ENCODE measurements at places on chromosomes 2 and 18.

DNA sequence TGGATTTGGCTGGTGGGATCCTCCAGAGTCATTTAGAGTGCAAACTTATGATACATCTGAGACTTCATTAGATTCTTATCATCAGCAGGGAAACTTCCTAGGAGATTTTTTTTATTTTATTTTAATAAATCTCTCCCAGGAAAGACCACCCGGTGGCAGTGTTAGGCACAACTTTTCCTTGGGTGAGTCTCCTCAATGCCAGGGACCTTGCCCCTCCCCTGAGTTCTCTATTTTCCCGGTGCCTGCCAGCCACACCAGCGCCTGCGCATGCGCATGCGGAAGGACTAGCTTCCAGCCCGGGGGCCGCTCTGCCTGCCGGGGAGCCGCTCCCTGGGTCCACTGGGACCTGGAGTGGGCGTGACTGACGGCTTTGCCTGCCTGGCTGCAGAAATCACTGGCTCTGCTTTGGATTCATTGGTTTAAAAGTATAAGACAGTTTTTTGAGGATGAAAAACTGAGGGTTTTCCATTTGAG lies 86.6 kb downstream of the TMEM182 start:
- no peaks in the 10 kb centered on the region for H3K36me3 ChIP-seq
- no peaks in the 10 kb centered on the region for H3K4me1 ChIP-seq
- 0 out of 2 replicates have a peak, but pooled peaks cover 3% of the 10 kb centered on the region for H3K27me3 ChIP-seq

DNA sequence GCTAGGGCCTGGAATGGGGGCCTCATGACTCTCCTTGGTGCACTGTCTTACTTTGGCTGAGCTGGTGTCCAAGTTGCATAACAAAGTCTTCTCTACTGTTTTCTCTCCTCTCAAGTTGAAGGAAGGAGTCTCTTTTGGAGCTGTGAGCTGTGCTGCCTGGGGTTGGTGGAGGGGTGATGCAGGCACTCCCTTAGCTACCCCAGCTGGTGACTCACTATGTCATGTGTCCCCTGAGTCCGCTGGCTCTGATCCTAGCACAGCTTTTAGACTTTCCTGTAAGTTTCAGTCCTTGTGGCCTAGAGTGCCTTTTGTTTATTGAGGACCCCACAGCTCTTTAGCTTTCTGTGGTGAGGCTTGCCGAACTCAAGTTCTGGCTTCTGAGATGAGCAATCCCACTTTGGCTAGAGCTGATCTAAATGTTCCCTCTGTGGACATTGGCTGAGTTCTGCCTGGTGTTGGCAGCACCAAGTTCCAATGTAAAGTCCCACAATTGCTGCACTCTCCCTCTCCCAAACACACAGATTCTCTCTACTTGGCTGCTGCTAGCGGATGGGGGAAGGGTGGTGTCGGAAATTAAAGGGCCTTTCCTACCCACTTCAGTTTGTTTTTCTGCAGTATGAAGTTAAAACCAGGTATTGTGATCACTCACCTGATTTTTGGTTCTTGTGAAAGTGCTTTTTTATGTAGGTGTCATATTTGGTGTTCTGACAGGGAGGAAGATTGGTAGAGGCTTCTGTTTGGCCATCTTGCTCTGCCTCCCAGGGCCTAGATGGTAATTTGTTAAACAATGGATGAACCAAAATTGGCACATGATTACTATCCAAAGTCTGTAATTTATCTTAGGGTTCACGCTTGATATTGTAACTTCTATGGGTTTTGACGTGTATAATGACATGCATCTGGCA lies 83.2 kb downstream of the COMMD1 start:
- H3K4me3 ChIP-seq, result no peak overlapping the region
- H3K27ac ChIP-seq, result no peak overlapping the region
- peaks cover 6% of the 10 kb centered on the region for H3K4me1 ChIP-seq

DNA sequence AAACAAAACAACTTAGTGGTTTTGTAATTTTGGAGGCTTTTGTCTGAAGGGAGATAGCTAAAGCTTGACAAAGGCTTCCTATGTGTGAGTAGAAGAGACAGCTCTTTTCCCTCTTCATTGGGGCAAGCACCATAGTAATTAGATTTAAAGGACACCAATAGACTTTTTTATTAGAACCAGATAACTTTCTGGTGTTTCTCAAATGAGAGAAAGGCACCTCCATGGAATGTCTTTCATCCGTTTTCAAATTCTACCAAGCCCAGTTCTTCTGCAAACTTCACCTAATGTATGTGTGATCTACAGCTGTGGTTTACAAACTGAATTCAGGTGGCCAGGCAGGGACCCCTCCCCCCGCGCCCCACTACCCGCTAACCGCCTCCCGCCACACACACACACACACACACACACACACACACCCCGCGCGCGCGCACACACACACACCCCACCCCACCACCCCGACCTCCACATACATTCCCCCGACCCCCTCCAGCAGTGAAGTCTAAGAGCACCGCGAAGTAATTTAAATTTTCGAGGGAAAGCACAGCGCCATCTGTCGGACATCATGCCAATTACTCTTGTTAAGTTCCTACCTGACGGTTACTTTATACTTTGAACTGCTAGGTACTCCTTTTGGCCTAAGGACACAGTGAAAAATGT lies 31.6 kb upstream of the PPP1R1C start:
- no peaks in the 10 kb centered on the region for H3K27me3 ChIP-seq
- peaks cover 79% of the 10 kb centered on the region for H3K4me1 ChIP-seq
- peak; percentile 83 for DNase-seq
- no peaks in the 10 kb centered on the region for H3K36me3 ChIP-seq
- H3K27ac ChIP-seq, result peak overlapping the region; percentile 98

DNA sequence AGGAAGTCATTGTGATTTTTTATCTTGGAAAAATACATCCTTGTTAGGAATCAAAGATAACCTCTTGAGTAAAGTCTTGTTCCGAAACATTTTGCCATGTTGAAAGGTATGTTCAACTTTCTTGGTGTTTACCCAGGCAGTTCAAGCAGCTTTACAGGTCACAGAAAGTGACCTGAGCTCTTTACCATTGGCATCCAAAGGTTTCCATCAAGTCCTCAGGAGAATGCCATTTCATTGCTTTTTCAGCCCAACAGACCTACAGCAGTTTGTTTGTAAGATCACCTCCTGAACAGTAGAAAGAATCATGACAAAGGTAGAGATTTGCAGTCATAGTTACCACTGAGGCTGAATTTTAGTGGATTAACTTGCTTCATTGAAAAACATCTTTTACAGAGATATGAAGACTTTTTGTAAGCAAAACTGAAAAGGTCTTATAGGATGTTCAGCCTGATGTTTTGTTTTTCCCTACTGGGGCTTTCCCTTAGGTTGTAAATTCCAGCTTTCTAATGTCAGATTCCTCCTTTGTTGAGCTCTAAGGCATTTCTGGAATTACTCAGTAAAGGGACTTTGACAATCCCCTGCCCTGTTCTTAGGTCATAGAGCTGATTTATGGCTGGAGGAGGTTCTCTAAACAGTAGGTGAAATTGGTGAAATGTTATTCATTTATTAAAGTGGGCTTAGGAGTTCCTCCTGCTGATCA lies 236.8 kb upstream of the RBMS1 start:
- H3K27ac ChIP-seq, result no peak overlapping the region
- no peak overlapping the region for H3K4me3 ChIP-seq
- DNase-seq, result no peak
- no peaks in the 10 kb centered on the region for H3K27me3 ChIP-seq
- H3K4me1 ChIP-seq, result no peaks in the 10 kb centered on the region
- no peaks in the 10 kb centered on the region for H3K36me3 ChIP-seq

GRCh38 chr2:174587579-174587978 lies 10.0 kb downstream of the WIPF1 start:
- H3K36me3 ChIP-seq, result no peaks in the 10 kb centered on the region
- H3K4me3 ChIP-seq, result no peak overlapping the region
- DNase-seq, result no peak
- no peaks in the 10 kb centered on the region for H3K4me1 ChIP-seq

GRCh38 chr2:107721178-107721577 lies 105.5 kb upstream of the RGPD4 start:
- H3K4me3 ChIP-seq, result no peak overlapping the region
- DNase-seq, result no peak
- no peak overlapping the region for H3K27ac ChIP-seq
- no peaks in the 10 kb centered on the region for H3K36me3 ChIP-seq
- H3K27me3 ChIP-seq, result no peaks in the 10 kb centered on the region

DNA sequence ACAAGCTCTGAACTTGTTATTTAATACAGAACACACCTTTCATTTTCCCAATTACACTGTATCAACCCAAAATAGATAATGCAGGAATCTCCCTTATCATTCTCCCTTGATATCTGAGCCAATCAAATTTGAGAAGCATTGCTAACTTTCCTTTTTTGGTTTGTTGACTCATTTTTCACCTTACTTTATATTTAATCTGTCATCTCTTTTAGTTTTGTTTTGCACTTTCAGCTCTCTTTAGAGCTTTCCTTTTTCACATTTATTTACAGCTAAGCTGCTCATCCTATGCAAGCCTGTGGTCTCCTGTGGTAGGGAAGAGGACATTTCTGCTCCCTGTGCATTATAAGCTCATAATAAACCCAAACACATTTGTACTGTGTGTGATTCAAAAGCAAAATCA lies 50.1 kb downstream of the ITGAV start:
- H3K27me3 ChIP-seq, result no peaks in the 10 kb centered on the region
- H3K4me1 ChIP-seq, result no peaks in the 10 kb centered on the region
- no peak for DNase-seq
- no peaks in the 10 kb centered on the region for H3K36me3 ChIP-seq

- no peaks in the 10 kb centered on the region for H3K4me1 ChIP-seq
- no peaks in the 10 kb centered on the region for H3K27me3 ChIP-seq
- no peak overlapping the region for H3K4me3 ChIP-seq
- DNase-seq, result no peak
Observed at GRCh38 chr2:81984969-81985637, 1680.6 kb upstream of the LRRTM1 start.

GRCh38 chr2:217393585-217394032 lies 533.7 kb upstream of the TNP1 start:
- H3K4me1 ChIP-seq, result no peaks in the 10 kb centered on the region
- DNase-seq, result no peak
- no peaks in the 10 kb centered on the region for H3K36me3 ChIP-seq
- peaks cover 22% of the 10 kb centered on the region for H3K27me3 ChIP-seq

GRCh38 chr2:222866358-222866960 lies 5.6 kb downstream of the ACSL3 start:
- H3K27me3 ChIP-seq, result no peaks in the 10 kb centered on the region
- no peak for DNase-seq
- peaks cover 21% of the 10 kb centered on the region for H3K4me1 ChIP-seq

- DNase-seq, result no peak
- H3K4me1 ChIP-seq, result no peaks in the 10 kb centered on the region
- H3K27ac ChIP-seq, result no peak overlapping the region
Observed at GRCh38 chr2:80396276-80396675, 91.7 kb upstream of the LRRTM1 start.

- H3K4me3 ChIP-seq, result no peak overlapping the region
- no peak for DNase-seq
- no peaks in the 10 kb centered on the region for H3K4me1 ChIP-seq
- H3K27me3 ChIP-seq, result peaks cover 3% of the 10 kb centered on the region
- H3K36me3 ChIP-seq, result no peaks in the 10 kb centered on the region
Observed at GRCh38 chr18:11324510-11324909, 175.1 kb upstream of the PIEZO2 start.

DNA sequence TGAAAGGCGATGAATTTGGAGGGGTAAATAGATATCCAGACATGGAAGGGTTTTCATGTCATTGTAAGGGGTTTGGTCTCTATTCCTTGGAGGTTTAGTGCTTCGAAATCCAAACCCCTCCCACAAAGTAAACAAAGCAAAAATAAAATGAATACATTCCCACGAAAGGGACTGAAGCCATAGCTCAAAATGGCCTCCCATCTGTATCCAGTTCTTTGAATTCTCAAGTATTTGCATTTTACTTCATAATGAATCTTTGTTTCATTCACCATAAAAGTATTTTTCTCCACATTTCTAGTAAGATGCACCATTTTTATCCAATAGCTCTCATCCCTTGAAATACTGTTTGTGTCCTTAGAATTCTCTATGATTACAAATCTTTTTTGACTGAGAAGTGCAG lies 103.2 kb upstream of the DTNA start:
- DNase-seq, result no peak
- no peaks in the 10 kb centered on the region for H3K36me3 ChIP-seq
- no peak overlapping the region for H3K27ac ChIP-seq
- no peaks in the 10 kb centered on the region for H3K27me3 ChIP-seq

GRCh38 chr2:232854082-232854481 lies 16.0 kb upstream of the SNORC start:
- H3K4me3 ChIP-seq, result no peak overlapping the region
- DNase-seq, result peak; percentile 78
- peaks cover 11% of the 10 kb centered on the region for H3K36me3 ChIP-seq
- peak overlapping the region; percentile 72 for H3K27ac ChIP-seq
- H3K27me3 ChIP-seq, result no peaks in the 10 kb centered on the region

DNA sequence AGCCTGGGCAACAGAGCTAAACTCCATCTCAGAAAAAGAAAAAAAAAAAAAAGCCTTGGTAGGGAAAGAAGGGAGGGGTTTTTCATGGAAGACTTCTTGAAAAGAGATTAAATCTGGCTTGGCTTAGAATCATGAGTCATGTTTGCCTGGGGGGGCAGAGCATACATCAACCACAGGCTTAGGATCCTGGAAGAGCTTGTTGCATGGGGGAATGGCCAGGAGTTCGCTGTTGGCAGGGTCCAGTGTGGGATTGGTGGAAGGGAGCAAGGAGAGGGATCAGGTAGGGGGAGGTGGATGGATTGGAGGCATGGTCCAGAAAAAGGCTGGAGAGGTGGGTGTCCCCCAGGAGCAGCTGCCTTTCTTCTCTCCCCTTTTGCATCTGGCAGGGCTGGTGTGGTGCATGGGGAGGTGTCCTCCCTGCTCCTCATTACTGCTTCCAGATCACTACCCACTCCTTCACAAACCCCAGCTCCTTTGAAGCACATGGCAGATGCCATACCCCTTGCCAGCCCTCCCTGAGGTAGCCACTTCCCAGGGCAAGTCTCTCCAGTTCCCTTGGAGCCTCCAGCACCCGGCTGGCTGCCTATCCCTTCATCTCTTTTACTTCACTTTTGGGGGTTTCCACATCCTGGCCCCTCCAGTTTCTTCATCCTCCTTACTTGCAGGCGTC lies 2.5 kb downstream of the ARMC9 start:
- no peaks in the 10 kb centered on the region for H3K27me3 ChIP-seq
- peaks cover 16% of the 10 kb centered on the region for H3K4me1 ChIP-seq
- no peak overlapping the region for H3K4me3 ChIP-seq

DNA sequence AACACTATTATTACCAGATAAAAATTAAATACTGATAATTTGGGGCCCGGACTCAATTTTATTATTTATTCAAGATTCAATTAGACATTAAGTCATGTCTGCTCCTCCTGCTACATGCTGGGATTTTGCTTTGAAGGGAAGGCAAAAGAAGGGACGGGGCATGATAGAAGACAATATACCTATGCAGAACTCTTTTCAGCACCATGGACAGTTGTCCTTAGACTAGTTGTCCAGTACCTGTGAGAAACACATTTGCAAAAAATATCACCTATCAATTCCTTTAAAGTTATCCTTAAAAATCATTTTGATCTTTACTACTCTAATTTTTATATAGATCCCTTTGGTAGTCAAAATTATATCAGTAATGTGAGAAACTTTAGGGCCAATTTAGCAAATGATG lies 100.2 kb upstream of the SULT1C3 start:
- H3K27me3 ChIP-seq, result no peaks in the 10 kb centered on the region
- no peak overlapping the region for H3K27ac ChIP-seq
